Erythroblast (primary cell): ENCODE measurements at places on chromosomes 7 and 10.

DNA sequence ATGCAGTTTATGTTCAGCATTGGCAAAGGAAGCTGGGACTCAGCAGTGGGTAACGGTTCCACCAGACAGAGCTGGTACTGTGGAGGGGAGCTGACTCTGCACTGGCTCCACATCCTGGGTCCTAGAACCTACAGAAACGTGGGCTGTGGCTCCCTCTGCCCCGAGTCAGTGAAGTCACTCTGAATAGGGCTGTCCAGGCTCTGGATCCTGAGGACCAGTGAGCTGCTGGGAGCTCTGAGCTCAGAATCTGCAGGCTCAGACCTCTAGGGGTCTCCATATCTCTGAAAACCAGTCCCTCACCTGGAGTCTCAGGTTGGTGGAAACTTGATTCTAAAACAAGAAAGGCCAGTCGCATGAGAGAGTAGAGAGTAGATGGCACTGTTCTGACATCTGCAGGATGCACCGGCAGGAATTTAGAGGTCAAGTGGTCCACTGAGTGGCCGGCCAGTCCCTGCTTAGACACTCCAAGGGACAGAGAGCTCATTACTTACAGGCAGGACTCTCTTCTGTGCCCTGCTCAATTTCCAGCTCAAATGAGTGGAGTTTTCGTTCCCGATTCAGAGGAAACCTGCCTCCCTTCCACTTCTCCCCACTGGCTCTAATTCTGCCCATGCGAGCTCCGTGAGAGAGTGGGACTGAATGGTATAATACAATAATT lies 18.6 kb downstream of the NPFFR1 start:
- no peak for DNase-seq

DNA sequence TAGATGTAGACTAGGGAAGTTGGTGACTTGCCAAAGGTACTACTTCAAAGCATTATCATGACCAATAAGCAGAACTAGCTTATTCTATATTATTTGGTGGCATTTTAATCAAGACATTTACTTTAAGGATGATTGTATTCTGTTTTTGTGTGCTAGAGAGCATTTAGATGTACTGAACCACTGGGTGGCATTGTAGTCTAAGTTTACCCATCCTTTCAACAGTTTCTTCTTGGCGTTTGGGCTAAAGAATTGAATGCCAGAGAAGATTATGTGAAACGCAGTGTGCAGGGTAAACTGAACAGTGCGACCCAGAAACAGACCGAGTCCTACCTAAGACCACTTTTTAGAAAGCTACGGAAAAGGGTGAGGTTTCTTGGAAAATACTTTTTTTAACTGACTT lies 26.8 kb downstream of the PRPF18 start:
- DNase-seq: peak; percentile 9

DNA sequence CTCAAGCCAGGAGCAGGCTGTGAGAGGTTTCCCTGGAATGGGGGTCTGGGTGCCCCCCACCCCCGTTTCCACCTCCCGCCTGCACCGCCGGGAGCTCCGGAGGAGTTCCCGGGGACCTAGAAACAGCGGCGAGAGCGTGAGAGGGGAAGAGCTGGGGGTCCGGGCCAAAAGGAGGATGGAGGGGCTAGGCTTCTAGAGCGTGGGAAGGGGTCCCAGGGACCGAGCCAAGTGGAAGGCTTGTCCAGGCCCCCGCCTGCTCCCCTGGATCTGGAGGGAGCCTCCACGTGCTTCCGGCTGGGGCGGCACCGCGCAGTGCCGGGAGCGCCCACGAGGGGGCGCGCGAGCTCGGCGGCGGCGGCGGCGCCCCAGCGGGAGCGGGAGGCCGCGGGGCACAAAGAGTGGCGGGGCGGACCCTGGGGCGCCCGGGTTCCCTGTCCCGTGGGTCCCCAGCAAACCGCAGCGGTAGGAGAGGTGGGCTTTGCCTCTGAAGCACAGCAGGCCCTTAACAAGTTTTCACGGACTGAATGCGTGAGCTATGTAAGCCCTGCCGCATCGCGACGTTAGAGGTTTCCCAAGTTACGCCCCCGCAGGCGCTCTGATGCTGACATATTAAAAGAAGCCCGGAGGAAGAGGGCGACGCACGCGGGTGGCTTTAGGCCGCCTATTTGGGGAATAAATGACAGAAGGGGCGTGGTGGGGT lies 104.4 kb upstream of the LRRC4 start:
- peak; percentile 70 for DNase-seq

- DNase-seq: no peak
These were observed 202.0 kb upstream of the SEMA3C start for GRCh38 chr7:81120803-81121202.

- DNase-seq: no peak
These were observed 431.2 kb upstream of the IGFBP3 start for GRCh38 chr7:46352004-46352954.

DNA sequence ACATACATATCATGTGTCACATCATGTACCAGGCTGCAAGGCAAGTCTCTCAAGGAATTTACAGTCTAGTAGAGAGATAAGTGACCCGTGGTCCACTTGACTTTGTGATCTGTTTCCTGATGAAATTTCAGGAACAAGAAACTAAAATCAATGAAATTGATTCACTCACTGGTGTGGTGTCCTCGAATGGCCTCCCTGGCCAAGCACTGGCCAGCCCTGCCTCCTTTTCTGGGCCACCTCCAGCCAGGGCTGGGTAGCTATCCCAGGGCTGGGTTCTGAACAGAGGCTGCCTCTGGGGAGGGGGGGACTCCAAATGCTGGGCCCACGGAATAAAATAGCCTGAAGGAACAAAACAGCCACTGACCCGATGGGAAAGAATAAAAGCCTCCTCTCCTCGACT lies 182.2 kb downstream of the HERPUD2 start:
- DNase-seq: no peak

DNA sequence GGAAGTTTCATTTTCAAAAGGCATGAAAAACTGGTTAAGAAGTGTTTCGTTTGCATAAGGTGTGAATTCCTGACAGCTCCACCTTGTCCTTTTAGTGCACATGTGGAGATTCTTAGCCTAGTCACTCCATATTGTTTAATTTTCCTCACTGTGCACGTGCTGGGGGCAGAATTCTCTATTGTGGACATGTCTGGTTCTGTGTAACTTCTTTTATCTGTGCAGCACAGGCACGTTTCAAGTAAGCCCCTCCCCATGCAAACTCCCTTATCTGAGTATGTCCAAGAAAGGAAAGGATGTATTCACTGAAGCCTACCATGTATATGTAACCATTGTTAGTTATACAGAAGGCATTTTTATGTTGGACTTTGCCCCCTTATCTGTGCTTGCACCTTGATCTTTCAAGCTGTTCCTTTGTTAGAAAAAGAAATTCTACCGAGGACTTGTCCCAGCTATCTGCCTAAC lies 1346.3 kb downstream of the REEP3 start:
- DNase-seq: peak; percentile 70

- DNase-seq: no peak
These were observed 2.0 kb downstream of the AHR start for GRCh38 chr7:17300437-17300836.

- DNase-seq: no peak
These were observed 37.2 kb upstream of the CCDC7 start for GRCh38 chr10:32408690-32409089.

GRCh38 chr10:69869291-69869961 lies 67.7 kb downstream of the COL13A1 start:
- no peak for DNase-seq

- DNase-seq: no peak
These were observed 7.5 kb downstream of the MRPL43 start for GRCh38 chr10:100979791-100980272.

GRCh38 chr7:2169923-2170575 lies 62.7 kb downstream of the MAD1L1 start:
- no peak for DNase-seq

DNA sequence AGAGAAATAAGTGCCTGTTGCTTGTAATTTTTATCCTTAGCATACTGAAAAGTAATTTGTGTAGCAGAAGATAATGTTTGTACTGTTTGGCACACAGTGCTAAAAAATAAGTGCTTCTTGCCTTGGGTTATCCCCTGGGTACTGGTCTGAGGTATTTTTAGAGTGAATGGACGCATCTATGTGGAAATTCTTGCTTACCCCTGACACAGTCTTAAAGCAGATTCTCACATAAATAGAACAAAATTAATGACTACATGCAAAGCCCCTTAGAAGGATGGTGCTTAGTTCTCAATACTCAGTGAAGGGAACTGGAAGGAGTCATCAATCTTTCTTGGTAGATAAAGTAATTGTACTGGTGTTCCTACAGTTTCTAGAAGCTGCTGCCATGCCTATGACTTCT lies 548.6 kb downstream of the ARL4A start:
- DNase-seq: no peak

- DNase-seq: no peak
These were observed 8.5 kb downstream of the INTS1 start for GRCh38 chr7:1495564-1496242.

GRCh38 chr10:70925377-70926225 lies 37.2 kb upstream of the PCBD1 start:
- DNase-seq: peak; percentile 55

DNA sequence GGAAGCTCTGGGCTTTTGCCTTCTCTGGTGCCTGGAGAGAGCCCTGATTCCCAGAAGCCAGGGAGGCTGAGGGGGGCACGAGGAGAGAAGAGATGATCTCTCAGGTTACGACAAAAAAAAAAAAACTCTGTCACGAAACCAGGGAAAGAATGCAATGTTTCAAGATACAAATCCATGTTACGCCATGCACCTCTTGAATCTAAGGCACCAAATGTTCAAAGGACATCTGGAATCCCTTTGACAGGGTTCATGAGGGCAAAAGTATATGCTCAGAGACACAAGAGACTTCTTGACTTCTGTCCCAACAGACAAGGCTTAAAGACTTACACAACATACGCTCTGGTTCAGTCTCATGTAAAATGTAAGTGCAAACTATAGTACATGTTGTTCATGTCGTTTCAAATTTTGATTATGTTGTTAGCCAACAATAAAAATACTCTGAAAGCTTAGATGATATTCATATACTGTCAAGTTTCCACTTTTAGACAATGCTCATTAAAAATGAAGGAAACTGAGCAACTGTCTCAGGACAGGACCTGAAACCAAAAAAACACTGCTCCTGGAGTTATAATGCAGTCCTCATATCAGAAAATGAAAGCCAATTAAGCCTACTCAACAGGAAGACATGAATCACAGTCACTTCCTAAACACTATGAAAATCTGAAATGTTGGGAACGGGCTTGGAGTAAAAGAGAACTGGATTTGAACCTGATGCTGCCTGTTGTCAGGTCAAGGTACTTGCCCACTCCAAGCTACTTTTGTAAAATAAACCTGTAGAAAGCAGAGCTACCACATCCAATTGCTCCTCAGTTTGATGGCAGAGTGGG lies 72.3 kb downstream of the CHCHD3 start:
- no peak for DNase-seq

GRCh38 chr7:46170792-46171191 lies 249.7 kb upstream of the IGFBP3 start:
- no peak for DNase-seq

GRCh38 chr7:74306004-74306729 lies 17.0 kb downstream of the CLIP2 start:
- DNase-seq: no peak

DNA sequence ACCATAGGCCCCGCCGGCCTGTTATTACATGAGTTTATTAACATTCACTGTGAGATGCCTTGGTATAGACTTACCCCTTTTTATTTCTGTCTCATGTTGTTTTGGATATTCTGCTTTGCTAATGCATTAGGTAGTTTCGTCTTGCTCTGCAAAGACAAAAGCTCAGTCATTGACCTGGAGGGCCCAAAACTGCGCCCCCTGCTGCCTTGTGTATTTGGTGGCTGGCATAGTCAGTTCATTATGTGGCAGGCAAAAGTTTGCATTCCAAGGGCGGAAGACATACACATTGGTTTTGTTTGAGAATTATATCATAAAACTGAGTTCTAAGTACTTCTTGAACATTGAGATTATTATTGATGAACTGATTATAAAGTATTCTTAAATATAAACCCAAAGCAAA lies 372.5 kb downstream of the SDK1 start:
- peak; percentile 8 for DNase-seq

DNA sequence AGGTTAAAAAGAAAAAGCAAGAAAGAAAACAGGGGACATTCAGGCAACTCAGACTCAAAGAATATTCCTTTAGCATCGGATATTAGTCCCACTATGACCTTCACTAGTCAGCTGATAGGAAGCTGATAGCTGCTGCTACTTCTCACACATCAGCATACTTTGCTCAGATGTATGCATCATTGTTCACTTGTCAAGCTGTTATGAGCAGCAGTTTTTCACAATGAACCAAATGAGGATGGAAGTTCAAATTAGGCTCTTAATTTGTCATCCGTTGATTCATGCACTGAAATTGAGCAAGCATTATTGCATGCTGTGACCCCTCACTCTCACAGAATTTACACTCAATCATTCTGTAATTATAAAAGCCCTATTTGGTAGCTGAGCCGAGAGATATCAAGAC lies 257.7 kb downstream of the SNX13 start:
- no peak for DNase-seq

- no peak for DNase-seq
These were observed 144.1 kb downstream of the PIP4K2A start for GRCh38 chr10:22570234-22570633.

- no peak for DNase-seq
These were observed 235.0 kb downstream of the CCDC7 start for GRCh38 chr10:32680803-32681557.

GRCh38 chr10:70863470-70864160 lies 24.8 kb downstream of the PCBD1 start:
- no peak for DNase-seq

DNA sequence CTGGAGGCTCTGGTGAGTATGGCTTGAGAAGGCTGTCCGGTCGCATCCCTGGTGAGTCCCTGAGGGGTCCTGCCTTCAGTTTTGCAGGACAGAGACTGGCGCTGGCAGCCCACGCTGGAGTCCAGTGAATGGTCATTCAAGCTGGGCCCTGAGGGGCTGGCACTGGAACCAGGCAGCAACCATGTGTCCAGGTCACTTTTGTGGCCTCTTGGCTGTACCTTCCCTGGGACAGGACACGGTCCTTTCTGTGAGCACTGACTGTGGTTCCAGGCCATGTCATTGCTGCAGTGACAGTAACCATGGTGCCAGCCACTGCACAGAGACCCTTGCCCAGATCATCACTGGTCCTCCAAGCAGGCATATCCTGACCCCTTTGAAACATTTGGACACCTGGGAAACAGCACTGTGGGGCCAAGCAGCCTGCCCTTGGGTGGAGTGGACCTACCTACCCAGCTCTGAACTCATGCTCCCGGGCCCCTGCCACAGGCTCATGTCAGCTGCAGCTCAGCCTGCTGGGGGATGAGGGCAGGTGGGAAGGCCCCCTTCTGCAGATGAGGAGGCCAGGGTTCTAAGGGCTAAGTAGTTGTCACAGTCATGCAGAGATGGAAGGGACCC lies 72.1 kb downstream of the ADCY1 start:
- DNase-seq: no peak

- peak; percentile 19 for DNase-seq
These were observed 40.2 kb upstream of the KLF6 start for GRCh38 chr10:3825244-3825643.

GRCh38 chr7:144771927-144772326 lies 63.9 kb downstream of the TPK1 start:
- DNase-seq: no peak

DNA sequence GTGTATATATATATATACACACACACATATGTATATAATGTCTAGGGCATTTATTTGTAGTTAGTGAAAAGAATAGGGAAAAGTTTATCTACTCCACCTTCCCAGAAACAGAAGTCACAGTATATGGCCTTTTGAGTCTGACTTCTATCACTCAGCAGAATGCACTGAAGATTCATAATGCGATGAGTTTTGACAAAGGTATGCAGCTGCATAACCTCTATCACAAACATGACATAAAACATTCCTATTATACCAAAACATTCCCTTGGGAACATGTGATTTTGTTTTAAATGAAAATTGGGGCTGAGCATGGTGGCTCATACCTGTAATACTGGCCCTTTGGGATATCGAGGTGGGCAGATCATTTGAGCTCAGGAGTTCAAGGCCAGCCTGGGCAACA lies 137.3 kb upstream of the EEPD1 start:
- DNase-seq: no peak
